ENCODE measurements at places on chromosomes 5 and 9.

GRCh38 chr5:155616779-155617392, 603.3 kb downstream of the KIF4B start:
- peak; percentile 33 for DNase-seq

- no peak for DNase-seq
Observed at GRCh38 chr5:173775261-173776197, 112.6 kb upstream of the CPEB4 start.

- peak; percentile 24 for DNase-seq
Observed at GRCh38 chr5:61329550-61330128, 2.4 kb upstream of the ZSWIM6 start.

GRCh38 chr9:137055385-137056364, 1.8 kb upstream of the ENTPD2 start:
- peak; percentile 94 for DNase-seq
